Large intestine (tissue), 12 donors: ENCODE measurements at places on chromosomes 16 and 17. TPM values are rescaled to one million over a fixed set of nuclear protein-coding genes. Genes with fewer than 3 reads are reported as not detected.

Gene KCNJ18
- polyA plus RNA-seq, result not detected

Gene ZNF75A
- 40.6 TPM for polyA plus RNA-seq

Gene GALR2
- polyA plus RNA-seq, result 0.93 TPM

Gene SULT1A4
- 203 TPM for polyA plus RNA-seq

Gene ANKS3
- polyA plus RNA-seq, result 19.8 TPM

Gene MT1H
- polyA plus RNA-seq, result 391 TPM

Gene NKD1
- 5.3 TPM for polyA plus RNA-seq

Gene C16orf92
- polyA plus RNA-seq, result not detected

Gene RGS11
- polyA plus RNA-seq, result 6.6 TPM

Gene CIBAR2
- polyA plus RNA-seq, result 0.30 TPM

Gene VMO1
- polyA plus RNA-seq, result 2.1 TPM

Gene CACNG4
- polyA plus RNA-seq, result 5.1 TPM

Gene HAGHL
- 9.1 TPM for polyA plus RNA-seq

Gene HOXB3
- 30.8 TPM for polyA plus RNA-seq

Gene CTRB2
- not detected for polyA plus RNA-seq

Gene ASIC2
- 9.3 TPM for polyA plus RNA-seq

GRCh38 chr17:54983260-54983659 lies 14.7 kb downstream of the STXBP4 start:
- peaks cover 7% of the 10 kb centered on the region for H3K36me3 ChIP-seq
- no peaks in the 10 kb centered on the region for H3K27me3 ChIP-seq
- H3K4me3 ChIP-seq, result no peak overlapping the region
- H3K4me1 ChIP-seq, result no peaks in the 10 kb centered on the region

- peaks cover 42% of the 10 kb centered on the region for H3K27me3 ChIP-seq
- no peak for DNase-seq
- no peaks in the 10 kb centered on the region for H3K36me3 ChIP-seq
- H3K27ac ChIP-seq, result no peak overlapping the region
- no peaks in the 10 kb centered on the region for H3K4me1 ChIP-seq
- no peak overlapping the region for H3K4me3 ChIP-seq
Measured at GRCh38 chr16:1262846-1263221, 7.0 kb downstream of the TPSD1 start.

- no peaks in the 10 kb centered on the region for H3K36me3 ChIP-seq
- H3K27me3 ChIP-seq, result peaks cover 45% of the 10 kb centered on the region
- no peak overlapping the region for H3K4me3 ChIP-seq
Measured at GRCh38 chr16:77785373-77785764, 3.0 kb upstream of the VAT1L start.

DNA sequence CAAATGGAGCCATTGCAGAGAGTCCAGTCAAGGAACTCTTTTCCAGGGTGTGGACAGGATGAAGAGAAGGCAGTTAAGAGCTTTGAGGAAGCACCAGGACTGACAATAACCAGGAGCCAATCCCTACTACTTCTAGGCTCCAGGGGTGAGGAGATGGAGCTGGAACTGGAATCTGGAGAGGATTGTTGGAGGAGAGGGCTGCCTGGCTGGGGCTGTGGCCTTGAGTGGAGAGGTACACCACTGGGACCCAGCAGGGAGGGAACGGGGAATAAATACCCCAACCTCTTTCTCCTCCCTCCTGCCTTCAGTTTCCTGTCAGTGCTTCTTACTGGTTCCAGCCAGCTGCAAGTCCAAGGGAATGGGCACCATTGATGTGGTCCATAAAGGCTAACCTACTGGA lies 32.2 kb upstream of the TMEM220 start:
- H3K27ac ChIP-seq, result no peak overlapping the region
- H3K36me3 ChIP-seq, result peaks cover 31% of the 10 kb centered on the region
- no peak for DNase-seq
- H3K4me1 ChIP-seq, result peaks cover 10% of the 10 kb centered on the region

- no peaks in the 10 kb centered on the region for H3K27me3 ChIP-seq
- no peak overlapping the region for H3K4me3 ChIP-seq
- H3K36me3 ChIP-seq, result no peaks in the 10 kb centered on the region
- no peak for DNase-seq
Measured at GRCh38 chr17:45997624-45998023, 1.4 kb upstream of the STH start.

DNA sequence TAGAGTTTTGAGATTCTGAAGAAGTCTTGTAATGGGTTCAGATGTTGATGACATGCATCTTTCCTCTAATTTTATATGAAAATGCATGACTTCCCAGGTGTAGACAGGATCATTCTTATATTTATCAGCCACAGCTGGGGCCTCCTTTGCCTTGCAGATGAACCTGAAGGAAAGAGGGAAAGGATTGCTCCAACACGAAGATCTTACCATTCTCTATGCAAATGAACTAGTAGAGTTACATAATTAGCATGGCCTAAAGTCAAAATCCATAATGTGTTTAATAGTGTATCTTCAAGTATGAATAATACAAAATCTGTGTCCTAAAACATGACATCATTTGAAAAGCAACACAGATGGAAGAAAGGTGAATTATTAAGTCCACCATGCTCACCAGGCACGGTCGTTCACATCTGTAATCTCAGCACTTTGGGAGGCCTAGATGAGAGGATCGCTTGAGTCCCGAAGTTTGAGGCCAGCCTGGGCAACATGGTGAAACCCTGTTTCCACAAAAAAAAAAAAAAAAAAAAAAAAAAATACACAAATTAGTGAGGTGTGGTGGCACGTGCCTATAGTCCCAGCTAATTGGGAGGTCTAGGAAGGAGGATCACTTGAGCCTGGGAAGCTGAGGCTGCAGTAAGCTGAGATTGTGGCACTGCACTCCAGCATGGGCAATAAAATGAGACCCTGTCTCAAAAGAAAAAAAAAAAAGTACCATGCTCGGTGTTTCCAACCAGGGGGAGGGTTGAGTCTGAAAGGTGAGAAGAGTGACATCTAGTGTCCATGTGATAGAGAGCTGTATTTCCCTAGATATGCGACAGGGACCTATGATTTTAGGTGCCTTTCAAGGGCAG lies 6.3 kb downstream of the VWA3A start:
- no peak overlapping the region for H3K4me3 ChIP-seq
- peak; percentile 22 for DNase-seq
- H3K27me3 ChIP-seq, result no peaks in the 10 kb centered on the region
- H3K27ac ChIP-seq, result no peak overlapping the region
- H3K36me3 ChIP-seq, result no peaks in the 10 kb centered on the region
- no peaks in the 10 kb centered on the region for H3K4me1 ChIP-seq

DNA sequence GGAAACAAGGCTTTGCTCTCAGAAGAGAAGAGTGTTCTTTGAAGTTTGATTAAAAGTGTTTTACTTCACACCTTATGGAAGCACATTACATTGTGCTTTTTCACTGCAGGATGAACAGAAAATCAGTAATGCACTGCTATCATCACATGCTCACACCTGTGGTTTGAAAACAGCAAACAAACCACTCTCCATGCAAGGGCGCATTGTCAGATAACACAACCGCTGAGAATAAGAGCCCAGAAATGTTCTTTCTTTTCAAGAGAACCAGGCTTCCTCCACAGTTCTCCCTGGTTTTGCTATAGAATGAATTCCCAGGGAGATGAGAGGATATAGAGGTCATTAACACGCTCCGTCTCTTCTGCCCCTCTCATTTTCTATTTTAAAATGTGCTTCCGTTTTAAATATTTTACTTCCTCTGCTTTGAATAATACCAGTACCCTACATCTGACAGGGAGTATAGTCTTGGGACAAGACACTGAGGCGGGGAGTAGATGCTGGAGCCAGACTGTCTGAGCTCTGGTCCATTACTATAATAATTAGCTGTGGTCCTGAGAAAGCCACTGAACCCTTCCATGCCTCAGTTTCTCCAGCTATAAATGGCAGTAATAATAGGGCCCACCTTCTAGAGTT lies 71.6 kb downstream of the CDK5R1 start:
- no peaks in the 10 kb centered on the region for H3K36me3 ChIP-seq
- H3K4me3 ChIP-seq, result no peak overlapping the region
- no peak overlapping the region for H3K27ac ChIP-seq
- H3K4me1 ChIP-seq, result no peaks in the 10 kb centered on the region
- no peaks in the 10 kb centered on the region for H3K27me3 ChIP-seq

- no peak for DNase-seq
- H3K4me1 ChIP-seq, result peaks cover 10% of the 10 kb centered on the region
- H3K36me3 ChIP-seq, result no peaks in the 10 kb centered on the region
- no peaks in the 10 kb centered on the region for H3K27me3 ChIP-seq
Measured at GRCh38 chr16:57695680-57696069, 1.1 kb downstream of the DRC7 start.

GRCh38 chr16:11552440-11552839 lies 34.3 kb downstream of the LITAF start:
- no peaks in the 10 kb centered on the region for H3K27me3 ChIP-seq
- no peaks in the 10 kb centered on the region for H3K4me1 ChIP-seq
- peaks cover 35% of the 10 kb centered on the region for H3K36me3 ChIP-seq
- H3K27ac ChIP-seq, result no peak overlapping the region

DNA sequence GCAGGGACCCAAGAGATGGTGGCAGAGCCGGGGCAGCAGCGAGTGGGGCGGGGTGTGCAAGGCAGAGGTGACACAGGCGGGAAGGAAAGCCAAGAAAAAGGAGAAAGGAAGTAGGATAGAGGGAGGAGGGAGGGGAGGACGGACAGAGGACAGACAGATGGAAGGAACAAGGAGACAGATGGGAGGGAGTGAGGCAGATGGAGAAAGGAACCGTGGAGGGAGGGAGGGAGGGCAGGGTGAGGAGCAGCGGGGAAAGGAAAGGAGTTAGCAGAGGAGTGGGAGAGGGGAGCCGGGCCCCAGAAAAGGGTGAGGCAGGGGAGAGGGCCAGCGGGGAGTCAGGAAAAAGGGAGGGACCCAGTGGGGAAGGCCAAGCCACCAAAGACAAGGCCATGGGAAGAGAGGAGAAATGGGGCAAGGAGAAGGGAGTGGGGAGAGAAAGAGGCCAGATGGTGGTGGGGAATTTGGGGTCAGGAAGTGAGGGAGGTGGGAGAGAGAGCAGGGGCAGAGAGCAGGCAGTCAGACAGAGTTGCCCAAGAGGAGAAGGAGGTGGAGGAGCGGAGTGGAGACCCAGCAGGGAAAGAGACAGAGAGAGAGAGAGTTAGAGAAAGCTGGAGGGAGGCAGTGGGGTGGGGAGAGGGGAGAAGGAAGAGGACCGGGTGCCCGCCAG lies 13.2 kb upstream of the ASGR1 start:
- H3K36me3 ChIP-seq, result peaks cover 20% of the 10 kb centered on the region
- H3K27ac ChIP-seq, result no peak overlapping the region
- no peak for DNase-seq
- H3K27me3 ChIP-seq, result no peaks in the 10 kb centered on the region
- H3K4me3 ChIP-seq, result no peak overlapping the region
- no peaks in the 10 kb centered on the region for H3K4me1 ChIP-seq

- H3K27ac ChIP-seq, result no peak overlapping the region
- no peaks in the 10 kb centered on the region for H3K36me3 ChIP-seq
- H3K27me3 ChIP-seq, result no peaks in the 10 kb centered on the region
- H3K4me1 ChIP-seq, result no peaks in the 10 kb centered on the region
- no peak for DNase-seq
Measured at GRCh38 chr16:85999778-86000177, 100.8 kb downstream of the IRF8 start.

- H3K4me3 ChIP-seq, result peak overlapping the region; percentile 97
- no peak for DNase-seq
- H3K4me1 ChIP-seq, result peaks cover 11% of the 10 kb centered on the region
- H3K27me3 ChIP-seq, result no peaks in the 10 kb centered on the region
- peaks cover 50% of the 10 kb centered on the region for H3K36me3 ChIP-seq
Measured at GRCh38 chr17:16440901-16441629, 25.7 kb downstream of the TRPV2 start.

GRCh38 chr17:48615047-48615962 lies at the start of gene HOXB8:
TSS of gene HOXB8 (minus strand) at chr17:48615292. CDS start at chr17:48614704, 588 bp downstream.
- H3K27ac ChIP-seq, result peak within 1 kb of the TSS; percentile 3
- peaks cover 40% of the 10 kb centered on the region for H3K4me1 ChIP-seq
- H3K36me3 ChIP-seq, result no peaks in the 10 kb centered on the region
- no peak for DNase-seq

DNA sequence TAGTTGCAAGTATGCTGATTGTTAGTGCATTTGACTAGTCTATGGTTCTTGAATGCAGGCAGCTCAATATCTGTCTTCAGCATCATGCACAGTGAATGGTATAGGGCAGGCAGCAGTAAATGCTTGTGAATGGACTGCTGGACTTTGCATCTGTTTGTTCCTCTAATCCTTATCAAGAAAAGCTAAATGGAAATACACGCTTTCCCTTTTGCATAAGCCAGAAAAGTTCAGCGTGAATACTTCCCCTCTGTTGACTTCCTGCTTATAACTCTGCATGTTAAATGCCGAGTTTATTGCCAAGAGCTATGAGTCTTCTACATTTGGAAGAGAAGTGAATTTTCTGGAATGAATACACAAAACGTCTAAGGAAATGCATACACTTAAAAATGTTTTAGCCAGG lies 127.9 kb upstream of the CPHXL start:
- no peak overlapping the region for H3K27ac ChIP-seq
- no peaks in the 10 kb centered on the region for H3K27me3 ChIP-seq
- DNase-seq, result peak; percentile 81
- no peaks in the 10 kb centered on the region for H3K36me3 ChIP-seq
